Skin of body (tissue), 3 donors: ENCODE measurements at places on chromosomes 5 and 9. TPM values are rescaled to one million over a fixed set of nuclear protein-coding genes. Genes with fewer than 3 reads are reported as not detected.
A peak's percentile ranks its signal among the peaks of the same experiment; 100 is the strongest.

GRCh38 chr9:123339666-123340510 is 16.1 kb upstream of the CRB2 start:
- DNase-seq: no peak

DNA sequence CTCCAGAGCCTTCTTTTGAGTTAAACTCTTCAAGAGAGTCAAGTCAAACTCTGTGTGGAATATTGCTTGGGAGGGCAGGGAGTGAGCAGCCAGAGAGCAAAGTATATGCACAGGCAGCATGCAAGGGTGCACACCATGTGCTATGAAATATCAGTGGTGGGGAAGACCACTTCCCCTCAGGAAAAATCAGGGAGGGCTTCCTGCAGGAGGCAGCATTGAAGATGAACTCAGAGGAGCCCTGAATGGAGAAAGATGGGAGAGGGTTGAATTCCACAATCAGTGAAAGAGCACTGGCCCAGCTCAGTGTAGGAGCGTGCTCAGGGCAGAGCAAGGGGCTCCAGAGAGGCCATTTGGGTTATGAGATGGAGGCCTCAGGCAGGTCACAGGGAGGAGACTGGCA is 41.9 kb downstream of the CCDC180 start:
- no peak for DNase-seq

DNA sequence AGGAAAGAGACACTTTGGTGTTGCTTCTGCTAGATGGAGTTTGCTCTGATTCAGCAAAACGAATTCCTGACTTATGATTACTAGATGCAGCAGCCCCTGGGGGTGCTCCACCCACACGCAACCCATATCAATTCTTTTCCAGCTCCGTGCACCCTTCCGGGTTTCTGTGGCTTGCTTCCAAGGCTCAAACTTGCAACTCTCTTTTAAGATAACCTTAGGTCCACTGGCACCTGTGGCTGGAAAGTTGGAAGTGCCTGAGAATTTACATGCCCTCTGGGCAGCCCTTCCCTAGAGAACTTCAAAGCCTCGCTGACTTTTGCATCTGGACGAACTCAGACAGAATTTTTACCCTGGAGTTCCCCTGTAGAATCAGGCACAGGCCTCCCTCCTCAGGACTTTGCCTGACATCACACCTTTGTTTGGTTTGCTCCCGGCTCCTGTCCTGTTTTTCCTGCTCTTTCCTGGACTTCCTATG is 224.9 kb downstream of the SNX18 start:
- DNase-seq: no peak

DNA sequence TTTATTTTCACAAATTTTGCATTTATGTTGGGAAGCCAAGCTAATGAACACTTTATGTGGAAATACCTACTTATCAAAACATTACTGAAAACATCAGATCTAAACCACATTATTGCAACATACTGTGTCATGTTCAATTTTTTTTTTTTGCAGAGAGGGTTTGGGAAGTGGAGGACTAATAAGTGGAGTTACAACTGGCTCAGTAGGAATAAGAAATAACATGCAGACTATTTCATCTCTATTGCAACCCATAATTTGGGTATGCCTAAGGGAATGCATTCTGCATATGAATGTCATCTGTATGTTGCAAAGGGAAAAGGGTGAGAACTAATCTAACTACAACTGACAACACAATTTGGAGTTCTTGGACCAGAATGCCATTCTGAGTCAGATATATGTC is 41.8 kb downstream of the APC start:
- no peak for DNase-seq

DNA sequence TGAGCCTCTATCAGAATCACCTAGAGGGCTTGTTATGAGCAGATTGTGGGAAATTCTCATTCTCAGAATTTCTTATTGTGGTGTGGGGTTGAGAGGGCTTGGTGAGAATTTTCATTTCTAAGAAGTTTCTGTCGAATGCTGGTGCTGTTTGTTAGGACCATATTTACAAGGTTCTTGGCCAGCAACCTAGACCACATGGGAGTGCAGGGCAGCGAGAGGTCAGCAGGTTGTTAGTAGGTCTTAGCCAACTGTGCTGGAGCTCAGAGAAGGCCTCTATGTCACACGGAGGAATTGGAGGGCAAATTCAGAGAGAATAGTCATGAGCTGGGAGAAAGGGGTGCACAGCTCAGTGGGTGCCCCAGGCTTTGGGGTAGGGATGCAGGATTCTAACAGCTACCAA is 357.0 kb downstream of the LRRC70 start:
- DNase-seq: no peak

DNA sequence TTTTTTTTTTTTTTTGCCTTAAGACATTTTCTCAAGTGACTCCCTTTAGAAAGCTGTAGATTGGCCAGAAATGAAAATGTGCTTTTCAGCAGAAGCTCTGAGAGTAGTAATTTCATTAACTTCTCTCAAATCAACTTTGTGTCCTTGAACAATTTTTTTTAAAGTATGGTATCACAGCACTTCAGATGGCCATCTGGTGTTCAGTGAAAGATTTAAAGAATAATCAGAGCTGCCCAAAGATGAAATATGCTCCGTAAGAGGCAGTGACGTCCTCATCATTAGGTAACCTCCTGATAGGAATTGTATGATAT is 43.0 kb upstream of the PCAT7 start:
- DNase-seq: no peak

GRCh38 chr5:86565197-86565789 is 52.4 kb upstream of the COX7C start:
- no peak for DNase-seq

- peak; percentile 7 for DNase-seq
Observed at GRCh38 chr9:14769230-14769571, 46.7 kb upstream of the CER1 start.

- DNase-seq: peak; percentile 51
Observed at GRCh38 chr5:55173687-55174230, 782 bp upstream of the CDC20B start.

DNA sequence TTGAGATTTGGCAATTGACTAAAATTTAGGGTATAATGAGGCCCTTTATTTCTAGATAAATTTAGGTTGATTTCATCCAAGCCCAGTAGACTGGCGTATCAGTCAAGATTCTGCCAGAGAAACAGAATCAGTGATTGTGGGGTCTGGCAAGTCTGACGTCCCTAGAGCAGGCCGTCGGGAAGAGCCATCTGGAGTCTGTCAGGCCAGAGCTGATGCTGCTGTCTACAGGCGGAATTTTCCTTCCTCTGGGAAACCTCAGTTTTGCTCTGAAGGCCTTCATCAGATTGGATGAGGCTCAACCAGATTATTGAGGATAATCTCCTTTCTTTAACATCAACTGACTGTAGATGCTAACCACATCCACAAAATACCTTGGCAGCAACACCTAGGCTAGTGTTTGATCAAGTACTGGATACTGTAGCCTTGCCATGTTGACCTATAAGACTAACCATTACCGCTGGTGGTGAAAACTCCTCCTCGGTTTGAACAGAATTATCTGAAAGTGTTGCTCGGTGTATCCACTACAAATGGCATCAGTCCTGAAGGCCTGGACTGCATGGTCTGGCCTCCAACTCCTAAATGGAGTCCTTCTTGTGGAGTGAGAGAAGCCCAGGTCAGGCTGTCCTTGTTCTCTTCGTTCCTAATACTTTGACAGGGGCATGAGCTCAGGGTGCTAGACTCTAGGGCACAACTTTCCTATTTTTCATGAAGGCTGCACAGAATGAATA is 83.2 kb upstream of the ANKH start:
- DNase-seq: no peak

GRCh38 chr9:112132356-112132755 is 42.7 kb downstream of the SUSD1 start:
- no peak for DNase-seq

The CCL21 gene
- total RNA-seq: 11.9 TPM

DNA sequence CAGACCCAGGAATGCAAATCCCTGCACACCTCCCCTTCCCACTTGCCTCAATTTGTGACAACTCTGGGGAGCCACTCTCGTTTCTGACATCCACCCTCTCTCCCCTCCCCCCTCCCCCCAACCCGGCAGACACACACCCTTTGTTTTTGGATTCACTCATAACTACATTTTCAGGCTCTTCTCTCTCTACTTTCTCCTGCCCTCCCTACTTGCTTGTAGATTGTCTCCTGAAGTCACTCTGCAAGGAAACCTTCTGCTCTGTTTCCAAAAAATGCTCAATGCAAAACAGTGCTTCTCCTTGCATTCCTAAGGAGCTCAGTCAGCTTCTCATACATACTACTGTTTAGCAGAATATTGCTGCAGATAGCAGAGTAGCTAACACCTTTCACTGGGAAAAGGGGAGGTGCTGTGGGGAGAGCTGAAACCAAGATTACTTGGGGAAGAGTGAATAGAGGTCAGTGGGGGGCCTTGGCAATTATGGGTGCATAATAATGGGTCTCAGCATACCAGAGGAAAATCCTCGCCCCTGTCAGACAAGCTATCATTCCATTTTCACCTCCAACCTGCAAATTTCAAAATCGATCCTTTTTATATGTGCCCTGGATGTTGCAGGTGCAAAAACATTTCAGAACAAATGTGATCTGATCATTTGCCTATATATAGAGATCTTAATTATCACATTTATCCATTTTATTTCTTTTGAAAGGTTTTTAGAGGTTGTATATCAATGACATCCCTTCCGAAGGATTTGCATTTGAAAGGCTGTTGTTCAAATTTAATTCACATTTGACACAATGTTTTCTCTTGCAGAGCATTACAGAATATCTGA is 1860.7 kb upstream of the WWC1 start:
- no peak for DNase-seq

DNA sequence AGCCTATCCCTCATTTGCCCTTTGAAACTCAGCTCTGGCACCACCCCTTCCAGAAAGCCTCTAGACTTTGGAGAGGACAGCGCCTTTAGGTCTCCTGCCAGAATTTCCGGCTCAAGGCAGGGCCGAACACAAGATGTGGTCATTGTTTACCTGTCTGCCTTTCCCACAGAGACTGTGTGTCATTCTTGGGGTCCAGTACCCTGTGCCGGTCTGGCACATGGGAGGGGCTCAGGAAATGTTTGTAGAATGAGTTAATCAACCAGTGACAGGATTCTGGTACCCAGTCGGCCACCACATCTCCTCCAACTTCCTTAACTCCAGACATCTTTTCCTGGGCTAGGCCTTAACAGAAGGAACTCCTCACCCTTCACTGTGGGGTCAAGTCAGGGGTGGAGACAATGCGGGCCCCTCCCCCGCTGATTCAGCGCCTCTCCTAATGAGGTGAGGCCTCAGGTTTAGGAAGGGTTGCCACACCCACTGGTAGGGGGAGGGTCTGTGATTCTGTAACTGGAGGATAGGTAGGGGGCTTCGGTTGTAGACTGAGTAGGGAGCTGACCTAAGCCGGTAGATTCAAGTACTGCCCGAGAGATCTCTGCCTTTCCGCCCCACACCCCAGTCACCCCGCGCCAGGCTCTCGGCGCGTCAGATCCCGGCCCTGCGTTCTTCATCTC is 29.3 kb downstream of the PCDH1 start:
- peak; percentile 24 for DNase-seq

DNA sequence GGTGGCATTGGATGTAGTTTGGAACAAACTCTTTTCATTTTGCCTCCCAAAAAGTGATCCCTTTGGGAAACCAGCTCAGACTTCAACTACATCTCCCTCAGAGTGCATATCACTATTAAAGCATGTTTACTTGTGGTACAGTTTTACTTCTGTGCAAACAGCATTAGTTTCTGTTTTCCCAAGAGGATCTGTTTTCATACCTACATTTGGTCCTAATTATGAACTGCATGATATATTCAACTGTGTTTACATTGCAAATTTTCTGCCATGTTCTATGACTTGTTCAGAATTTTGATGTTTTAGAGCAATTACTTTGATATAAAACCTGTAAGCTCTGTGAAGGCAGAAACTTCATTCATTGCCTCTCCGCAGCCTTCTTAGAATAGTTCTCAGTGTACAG is 681.5 kb upstream of the ACO1 start:
- no peak for DNase-seq

DNA sequence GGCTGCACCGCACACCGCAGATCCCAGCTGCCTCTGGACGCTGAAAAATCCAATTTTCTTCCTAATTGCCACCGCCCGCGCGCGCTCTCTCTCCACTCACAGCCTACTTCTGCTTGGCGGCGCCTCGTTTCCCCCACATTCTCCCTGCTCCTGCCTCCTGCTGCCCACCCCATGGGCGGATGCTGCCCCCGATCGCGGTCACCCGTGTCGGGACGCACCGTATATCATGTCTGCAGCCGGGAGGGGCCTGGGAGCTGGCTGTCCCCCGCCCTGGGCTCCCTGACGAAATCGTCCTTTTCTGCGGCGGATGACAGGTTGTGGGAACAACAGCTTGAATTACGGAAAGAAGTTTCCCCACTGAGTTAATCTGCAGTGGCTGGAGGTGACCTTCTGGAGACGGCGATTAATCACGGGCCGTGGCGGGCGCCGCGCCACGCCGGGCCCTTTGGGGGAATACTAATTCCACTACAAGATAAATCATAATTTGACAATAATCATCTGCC is 36.3 kb upstream of the PSD2 start:
- DNase-seq: no peak

DNA sequence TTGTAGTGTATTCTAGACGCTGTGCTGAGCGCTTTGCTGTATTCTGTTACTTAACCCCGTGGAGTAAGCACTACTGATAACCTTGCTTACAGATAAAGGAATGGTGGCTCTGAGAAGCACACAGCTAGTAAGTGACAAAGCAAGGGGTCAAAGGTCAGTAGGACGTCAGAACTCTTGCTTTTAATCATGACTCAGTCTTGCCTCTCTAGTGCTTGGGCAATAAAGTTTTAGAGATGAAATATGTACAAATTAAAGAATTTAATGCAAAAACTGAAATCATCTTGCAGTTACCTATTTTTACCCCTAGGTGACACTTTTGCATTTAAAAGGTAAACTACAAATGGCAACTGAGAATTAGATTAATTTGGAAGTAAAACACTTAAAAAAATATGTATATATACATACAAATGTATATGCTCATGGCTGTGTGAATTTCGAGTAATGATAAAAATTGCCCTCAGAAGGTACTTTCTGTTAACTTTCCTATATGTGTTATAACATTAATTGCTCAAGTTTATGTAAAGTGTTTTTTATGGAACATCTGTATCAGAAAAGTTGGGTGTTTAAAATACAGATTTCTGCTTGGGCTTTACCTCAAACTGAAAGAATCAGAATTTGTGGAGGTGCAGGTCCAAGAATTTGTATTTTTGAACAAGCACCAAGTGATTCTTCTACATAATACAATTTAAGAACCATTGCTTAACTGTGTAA is 175.1 kb upstream of the DAB2 start:
- DNase-seq: no peak

GRCh38 chr9:78261403-78262001 is 25.6 kb downstream of the CEP78 start:
- DNase-seq: peak; percentile 9

The NRG2 gene
- total RNA-seq: 0.99 TPM

DNA sequence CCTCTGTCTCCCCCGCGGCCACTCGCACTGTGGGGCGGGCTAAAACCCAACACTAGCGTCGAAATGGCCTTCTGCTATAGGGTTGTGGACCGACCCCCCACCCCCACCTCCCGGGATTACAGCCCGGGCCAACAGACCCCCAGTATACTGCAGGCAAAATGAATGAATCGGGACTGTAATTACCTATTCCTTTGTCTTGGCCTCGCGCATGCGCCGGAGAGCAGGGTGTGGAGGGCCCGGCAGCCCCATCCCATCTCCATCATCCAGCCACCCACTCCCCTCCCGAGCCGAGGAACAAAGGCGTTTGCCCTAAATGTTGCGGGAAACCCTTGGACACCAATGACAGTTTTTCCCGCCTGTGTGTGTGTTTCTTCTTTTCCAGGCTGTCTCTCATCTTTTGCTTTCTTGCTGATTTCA is 1.6 kb downstream of the BASP1 start:
- peak; percentile 56 for DNase-seq
